ENCODE measurements at places on chromosomes 1 and 21. TPM values are rescaled to one million over a fixed set of nuclear protein-coding genes. Genes with fewer than 3 reads are reported as not detected.

CYP2J2 gene
- not detected for total RNA-seq

BCL2L15 gene
- total RNA-seq: 0.34 TPM

CTTNBP2NL gene
- total RNA-seq: 11.8 TPM

PADI3 gene
- not detected for total RNA-seq

DNA sequence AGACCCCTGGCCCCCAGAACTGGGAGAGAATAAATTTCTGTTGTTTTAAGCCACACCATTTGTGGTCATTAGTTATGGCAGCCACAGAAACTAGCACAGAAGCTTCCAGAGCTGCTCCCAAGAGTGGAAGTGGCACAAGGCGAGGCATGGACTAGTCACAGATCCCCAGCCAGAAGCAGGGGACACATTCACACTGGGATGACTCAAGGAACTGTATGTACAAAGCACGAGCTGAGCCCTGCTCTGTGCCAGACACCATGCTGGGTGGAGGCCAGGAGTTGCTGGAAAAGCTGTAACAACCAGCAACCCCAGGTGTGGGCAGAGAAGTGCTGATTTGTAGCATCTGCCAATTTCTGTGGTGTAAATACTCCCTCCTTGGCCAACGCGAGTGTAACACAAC is 55.6 kb downstream of the TCP10L start:
- H3K27me3 ChIP-seq: no peaks in the 10 kb centered on the region
- H3K4me1 ChIP-seq: peaks cover 6% of the 10 kb centered on the region
- no peak for DNase-seq
- H3K4me3 ChIP-seq: no peak overlapping the region

GRCh38 chr1:113046569-113046968 is 26.4 kb upstream of the LRIG2 start:
- no peaks in the 10 kb centered on the region for H3K4me1 ChIP-seq
- no peak for DNase-seq
- H3K27ac ChIP-seq: no peak overlapping the region
- H3K4me3 ChIP-seq: no peak overlapping the region
- no peaks in the 10 kb centered on the region for H3K36me3 ChIP-seq

DNA sequence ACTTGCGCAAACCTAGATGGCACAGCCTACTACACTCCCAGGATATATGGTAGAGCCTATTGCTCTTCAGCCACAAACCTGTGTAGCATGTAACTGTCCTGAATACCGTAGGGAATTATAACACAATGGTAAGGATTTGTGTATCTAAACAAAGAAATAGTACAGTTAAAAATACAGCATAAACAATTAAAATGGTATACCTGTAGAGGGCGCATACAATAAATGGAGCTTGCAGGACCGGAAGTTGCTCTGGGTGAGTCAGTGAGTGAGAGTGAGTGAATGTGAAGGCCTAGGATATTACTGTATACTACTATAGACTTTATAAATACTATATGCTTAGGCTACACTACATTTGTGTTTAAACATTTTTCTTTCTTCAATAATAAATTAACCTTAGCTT is 99.3 kb downstream of the PLD5 start:
- no peak for DNase-seq
- no peaks in the 10 kb centered on the region for H3K4me1 ChIP-seq
- no peak overlapping the region for H3K4me3 ChIP-seq
- H3K27ac ChIP-seq: no peak overlapping the region

DNA sequence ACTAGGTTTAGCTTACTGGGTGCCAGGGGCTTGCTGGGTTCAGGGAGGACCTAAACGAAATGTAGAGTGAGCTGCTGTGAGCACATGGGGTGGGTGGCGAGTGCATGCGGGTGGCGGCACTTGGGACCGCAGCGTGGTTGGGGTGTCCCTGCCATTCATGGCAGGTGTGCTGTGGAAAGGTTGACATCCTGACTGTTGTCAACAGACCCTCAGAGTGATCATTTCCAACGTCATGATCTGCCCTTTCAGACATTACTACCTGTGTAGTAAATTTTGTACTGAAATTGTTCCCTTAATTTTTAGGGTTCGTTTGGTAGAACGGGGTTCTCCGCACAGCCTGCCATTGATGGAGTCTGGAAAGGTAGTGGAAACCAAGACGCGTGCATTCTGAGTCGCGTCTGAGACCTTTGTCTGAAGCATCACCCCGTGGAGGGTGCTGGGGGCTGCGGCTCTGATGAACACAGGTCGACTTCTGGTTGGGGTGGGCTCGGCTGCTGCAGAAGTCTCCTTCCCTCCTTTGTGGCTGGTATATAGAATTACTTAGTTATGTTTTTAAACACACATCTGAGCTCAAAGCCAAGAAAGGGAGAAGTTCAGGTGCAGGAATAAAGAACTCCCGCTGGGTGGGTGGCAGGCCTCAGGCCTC is 43.3 kb downstream of the S100B start:
- H3K4me3 ChIP-seq: no peak overlapping the region
- no peak overlapping the region for H3K27ac ChIP-seq
- peaks cover 16% of the 10 kb centered on the region for H3K4me1 ChIP-seq
- peaks cover 37% of the 10 kb centered on the region for H3K36me3 ChIP-seq
- DNase-seq: no peak
- H3K27me3 ChIP-seq: no peaks in the 10 kb centered on the region

DNA sequence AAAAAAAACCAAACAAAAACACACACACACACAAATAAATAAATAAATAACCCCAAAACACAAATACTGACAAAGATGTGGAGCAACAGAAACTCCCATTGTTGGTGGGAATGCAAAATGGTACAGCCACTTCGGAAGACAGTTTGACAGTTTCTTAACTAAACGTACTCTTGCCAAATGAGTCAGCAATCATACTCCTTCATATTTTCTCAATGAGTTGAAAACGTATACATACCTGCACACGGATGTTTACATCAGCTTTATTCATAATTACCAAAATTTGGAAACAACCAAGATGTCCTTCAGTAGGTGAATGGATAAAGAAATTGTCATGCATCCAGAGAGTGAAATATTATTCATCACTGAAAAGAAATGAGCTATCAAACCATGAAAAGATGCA is 23.5 kb downstream of the ASAP3 start:
- no peaks in the 10 kb centered on the region for H3K27me3 ChIP-seq
- no peak overlapping the region for H3K4me3 ChIP-seq
- no peaks in the 10 kb centered on the region for H3K36me3 ChIP-seq
- DNase-seq: no peak
- H3K4me1 ChIP-seq: peaks cover 24% of the 10 kb centered on the region

GRCh38 chr1:55716151-55716550 is 501.0 kb upstream of the USP24 start:
- no peak overlapping the region for H3K4me3 ChIP-seq
- H3K27ac ChIP-seq: no peak overlapping the region
- no peaks in the 10 kb centered on the region for H3K36me3 ChIP-seq
- H3K4me1 ChIP-seq: peaks cover 24% of the 10 kb centered on the region

GRCh38 chr21:45533846-45534635 is 8.2 kb downstream of the SLC19A1 start:
- H3K4me3 ChIP-seq: no peak overlapping the region
- no peak overlapping the region for H3K27ac ChIP-seq
- peaks cover 13% of the 10 kb centered on the region for H3K4me1 ChIP-seq

DNA sequence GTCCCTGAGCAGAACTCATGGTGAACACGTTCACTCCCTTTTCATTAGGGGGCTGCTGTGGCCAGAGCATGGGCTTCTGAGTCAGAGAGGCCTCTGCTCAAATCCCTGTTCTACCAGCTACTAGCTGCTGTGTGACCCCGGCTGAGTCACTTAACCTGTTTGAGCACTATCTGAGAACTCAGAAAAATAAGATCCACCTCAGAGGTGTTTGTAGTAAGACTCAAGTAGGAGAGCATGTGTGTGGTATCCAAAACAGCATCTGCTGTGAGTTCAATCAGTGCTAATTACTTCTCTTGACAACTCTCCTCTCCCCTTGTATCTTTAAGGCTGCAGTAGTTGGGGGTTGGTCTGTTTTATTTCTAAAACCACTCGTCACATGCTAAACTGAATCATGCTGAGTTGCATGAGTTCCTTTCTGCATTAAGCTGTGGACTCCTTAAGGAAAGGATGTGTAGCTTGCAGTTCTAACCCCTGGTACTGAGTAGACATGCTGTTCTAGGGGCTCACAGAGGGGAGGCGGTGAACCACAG is 39.7 kb upstream of the JUN start:
- no peaks in the 10 kb centered on the region for H3K36me3 ChIP-seq
- H3K4me1 ChIP-seq: peaks cover 12% of the 10 kb centered on the region
- DNase-seq: no peak
- no peak overlapping the region for H3K27ac ChIP-seq
- H3K27me3 ChIP-seq: no peaks in the 10 kb centered on the region

Measured in thyroid gland (tissue), 4 donors.